ENCODE measurements at places on chromosomes 16 and 17.

DNA sequence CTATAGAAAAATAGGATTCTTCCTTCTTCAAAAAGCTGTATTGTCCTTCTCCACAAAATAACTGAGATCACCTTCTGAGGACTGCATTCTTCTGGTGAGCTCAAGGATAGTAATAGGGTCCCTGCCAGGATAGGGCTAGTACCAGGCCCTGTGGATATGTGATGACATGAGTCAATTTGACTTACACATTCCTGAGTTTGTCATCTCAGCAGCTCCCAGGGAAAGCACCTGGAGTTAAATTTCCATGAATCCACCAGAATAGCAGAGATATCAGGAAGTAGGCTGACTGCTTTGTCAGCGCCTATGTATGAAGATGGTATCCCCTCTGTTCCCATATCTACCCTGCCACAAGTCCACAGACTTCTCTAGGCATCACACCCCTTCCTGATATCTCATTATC lies 225.8 kb downstream of the PMP22 start:
- peak; percentile 22 for DNase-seq

DNA sequence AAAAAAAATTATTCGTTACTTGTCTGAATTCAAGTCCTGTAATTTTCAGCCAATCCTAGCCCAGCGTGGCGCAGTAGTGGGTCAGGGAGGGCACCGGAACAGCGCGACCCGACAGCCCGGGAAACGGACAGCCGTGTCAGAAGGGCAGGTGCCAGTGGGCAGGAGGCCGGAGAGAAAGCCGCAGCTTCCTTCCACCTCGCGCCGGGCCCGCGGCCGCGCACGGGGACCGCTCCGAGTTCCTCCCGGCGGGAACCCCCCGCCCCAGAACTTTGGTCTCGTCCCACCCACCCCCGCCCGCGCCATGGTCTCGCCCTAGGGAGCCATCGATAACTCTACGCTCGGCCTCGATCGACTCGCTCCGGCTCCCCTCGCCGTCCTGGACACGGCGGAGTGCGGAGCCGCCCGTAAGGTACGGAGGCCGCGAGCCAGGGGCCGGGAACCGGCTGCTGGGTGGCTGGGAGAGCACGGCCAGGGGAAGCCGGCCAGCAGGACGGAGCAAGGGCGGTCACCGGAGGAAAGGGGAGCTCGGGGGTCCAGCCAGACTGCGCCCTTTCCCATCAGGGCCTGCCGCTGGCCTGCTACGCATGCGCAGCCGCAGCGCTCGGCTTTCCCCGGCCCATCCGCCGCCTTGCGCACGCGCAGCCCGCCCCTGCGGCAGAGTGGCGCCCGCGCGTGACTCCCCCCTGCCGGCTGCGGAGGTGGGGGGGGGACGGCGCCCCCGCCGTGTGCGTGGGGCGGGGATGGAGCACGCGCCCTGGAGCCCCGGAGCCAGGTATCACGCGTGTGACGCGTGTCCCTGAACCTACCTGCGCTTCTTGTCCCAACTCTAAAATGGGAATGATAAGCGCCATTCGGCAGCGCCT lies at the start of gene MLST8:
MLST8 (plus strand) TSS at position 351 of the 863 bp plus-strand sequence. CDS start 632 bp downstream, outside the sequence.
- peak; percentile 84 for DNase-seq

DNA sequence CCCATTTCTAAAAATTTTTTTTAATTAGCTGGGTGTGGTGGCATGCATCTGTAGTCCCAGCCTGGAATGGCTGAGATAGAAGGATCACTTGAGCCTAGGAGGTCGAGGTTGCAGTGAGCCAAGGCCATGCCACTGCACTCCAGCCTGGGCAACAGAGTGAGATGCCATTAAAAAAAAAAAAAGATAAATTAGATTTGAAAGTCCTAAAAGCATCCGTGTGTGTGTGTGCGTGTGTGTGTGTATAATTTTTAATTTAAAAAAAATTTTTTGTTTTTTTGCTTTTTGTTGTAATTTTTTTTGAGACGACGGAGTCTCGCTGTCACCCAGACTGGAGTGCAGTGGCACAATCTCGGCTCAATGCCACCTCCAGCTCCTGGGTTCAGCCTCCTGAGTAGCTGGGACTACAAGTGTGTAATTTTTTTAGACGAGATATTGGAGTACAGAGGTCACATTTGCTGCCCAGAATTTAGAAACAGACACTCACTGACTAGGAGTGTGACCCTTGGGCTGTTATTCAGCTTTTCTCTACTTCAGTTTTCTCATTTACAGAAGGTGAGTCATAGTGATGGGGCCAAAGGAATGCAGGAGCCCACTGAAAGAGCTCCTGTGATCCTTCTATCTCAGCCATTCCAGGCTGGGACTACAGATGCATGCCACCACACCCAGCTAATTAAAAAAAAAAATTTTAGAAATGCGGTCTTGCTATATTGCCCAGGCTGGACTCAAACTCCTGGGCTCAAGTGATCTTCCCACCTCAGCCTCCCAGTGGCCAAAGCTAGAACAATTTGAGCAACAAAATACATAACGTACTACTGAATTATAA lies 25.5 kb upstream of the TBX4 start:
- peak; percentile 89 for DNase-seq

DNA sequence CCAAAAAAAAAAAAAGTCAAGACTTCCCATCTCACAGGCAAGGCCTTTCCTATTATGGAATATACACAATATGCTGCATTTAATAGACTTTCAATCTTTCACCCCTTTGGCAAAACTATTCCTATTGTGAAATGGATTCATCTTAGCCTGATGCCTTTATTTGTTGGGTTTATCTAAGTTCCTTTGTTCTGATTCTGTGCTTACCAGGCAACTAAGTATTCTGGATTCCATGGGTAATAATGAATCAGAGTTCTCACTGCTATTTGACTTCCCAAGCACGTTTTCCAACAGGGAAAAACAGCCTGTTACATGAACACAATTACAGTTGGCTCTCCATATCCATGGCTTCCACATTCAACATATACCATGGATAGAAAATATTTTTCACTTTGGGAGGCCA lies 135.5 kb downstream of the MYO1D start:
- peak; percentile 20 for DNase-seq

- DNase-seq: peak; percentile 88
Measured at GRCh38 chr16:11560701-11561453, 25.8 kb downstream of the LITAF start.

GRCh38 chr17:59845595-59846393 lies 46.9 kb downstream of the TUBD1 start:
- peak; percentile 85 for DNase-seq

DNA sequence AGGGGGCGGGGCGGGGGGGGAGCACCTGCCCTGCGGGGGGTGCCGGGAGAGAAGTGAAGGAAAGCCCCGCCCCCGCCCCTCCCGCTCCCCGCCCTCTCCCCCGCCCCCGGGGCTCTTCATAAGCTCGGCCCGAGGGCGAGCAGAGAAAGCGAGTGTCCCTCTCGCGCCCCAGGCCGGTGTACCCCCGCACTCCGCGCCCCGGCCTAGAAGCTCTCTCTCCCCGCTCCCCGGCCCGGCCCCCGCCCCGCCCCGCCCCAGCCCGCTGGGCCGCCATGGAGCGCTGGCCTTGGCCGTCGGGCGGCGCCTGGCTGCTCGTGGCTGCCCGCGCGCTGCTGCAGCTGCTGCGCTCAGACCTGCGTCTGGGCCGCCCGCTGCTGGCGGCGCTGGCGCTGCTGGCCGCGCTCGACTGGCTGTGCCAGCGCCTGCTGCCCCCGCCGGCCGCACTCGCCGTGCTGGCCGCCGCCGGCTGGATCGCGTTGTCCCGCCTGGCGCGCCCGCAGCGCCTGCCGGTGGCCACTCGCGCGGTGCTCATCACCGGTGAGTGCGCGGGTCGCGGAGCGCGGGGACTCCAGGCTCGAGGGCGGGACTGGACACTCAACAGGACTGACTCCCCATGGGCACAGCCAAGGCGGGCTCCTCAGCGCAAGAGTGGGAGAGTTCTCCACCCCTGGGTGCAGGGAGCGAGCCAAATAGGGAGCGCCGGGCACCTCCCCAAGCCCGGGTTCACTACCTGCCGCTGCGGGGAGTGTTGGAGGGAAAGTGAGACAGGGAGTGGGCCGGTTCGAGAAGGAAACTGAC lies at the start of gene HSD11B2:
HSD11B2 (plus strand) TSS at position 145 of the 798 bp plus-strand sequence; CDS start at position 273, 128 bp downstream.
- peak; percentile 68 for DNase-seq

DNA sequence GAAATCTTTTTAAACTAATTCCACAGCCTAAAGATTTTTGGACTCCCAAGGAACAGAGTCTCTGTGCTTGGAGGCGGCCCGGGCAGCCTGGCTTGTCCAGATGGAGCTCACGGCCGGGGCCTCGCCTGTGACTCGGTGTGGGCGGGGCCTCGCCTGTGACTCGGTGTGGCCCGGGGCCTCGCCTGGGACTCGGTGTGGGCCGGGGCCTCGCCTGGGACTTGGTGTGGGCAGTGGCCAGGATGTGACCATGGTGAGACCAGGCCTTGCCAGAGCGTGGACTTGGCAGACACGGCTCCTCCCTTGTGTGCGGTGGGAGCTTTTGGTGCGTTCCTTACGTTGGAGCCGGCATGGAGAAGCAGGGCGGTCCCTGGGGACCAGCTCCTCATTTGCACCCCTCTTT lies 92.3 kb downstream of the METRNL start:
- no peak for DNase-seq

- DNase-seq: no peak
Measured at GRCh38 chr17:77445760-77446532, 305.2 kb downstream of the SEC14L1 start.

DNA sequence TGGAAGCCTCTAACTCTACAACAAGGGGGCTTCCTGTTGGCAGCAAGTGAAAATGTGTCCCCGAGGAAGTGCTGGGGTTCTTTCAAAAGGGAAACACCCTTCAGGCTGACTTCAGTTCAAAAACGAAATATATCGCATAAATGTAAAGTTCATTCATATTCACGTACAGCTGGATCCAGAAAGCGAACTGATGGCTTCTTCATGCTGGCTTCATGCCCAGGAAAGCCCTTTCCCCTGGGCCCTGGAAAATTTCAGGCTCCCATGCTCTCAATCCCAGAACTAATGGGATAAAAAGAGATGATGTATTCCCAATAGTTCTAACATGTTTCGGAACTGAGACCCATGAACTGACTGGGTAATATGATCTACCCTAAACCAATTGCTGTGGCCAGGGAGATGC lies 104.7 kb upstream of the CDH13 start:
- DNase-seq: no peak

- DNase-seq: no peak
Measured at GRCh38 chr17:7318121-7318860, 3.1 kb upstream of the GPS2 start.

DNA sequence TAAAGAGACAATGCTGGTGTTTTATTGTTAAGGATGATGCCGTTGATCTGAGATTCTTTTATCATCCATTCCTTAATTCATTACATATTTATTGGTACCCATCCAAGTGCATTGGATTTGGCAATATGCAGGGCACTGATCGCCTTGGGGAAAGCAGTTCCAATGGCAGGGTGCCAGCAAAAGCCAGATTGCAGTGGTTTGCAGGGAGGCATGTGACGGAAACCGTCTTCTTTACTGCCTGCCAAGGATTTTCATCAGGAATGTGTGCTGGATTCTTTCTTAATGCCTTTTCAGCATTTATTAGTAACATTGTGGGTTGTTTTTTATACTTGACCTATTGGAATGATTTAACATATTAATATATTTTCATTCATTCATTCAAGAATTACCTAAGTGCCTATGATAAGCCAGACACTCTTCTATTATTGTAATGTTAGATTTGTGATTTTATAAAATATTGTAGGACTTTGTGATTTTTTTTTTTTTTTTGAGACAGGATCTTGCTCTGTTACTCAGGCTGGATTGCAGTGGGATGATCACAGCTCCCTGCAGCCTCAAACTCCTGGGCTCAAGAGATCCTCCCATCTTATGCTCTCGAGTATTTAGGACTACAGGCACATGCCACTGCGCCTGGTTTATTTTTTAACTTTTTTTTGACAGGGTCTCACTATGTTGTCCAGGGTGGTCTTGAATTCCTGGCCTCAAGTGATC lies 93.4 kb upstream of the TNRC6A start:
- DNase-seq: peak; percentile 96

DNA sequence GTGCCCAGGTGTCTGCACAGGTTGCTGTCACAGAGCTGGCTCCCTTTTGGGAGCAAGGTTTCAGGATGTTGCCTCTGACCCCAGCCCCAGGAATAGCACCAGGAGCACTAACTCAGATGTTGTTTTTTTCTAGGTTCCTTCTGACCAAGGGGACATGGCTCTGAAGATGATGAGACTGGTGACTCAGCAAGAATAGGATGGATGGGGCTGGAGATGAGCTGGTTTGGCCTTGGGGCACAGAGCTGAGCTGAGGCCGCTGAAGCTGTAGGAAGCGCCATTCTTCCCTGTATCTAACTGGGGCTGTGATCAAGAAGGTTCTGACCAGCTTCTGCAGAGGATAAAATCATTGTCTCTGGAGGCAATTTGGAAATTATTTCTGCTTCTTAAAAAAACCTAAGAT lies 28.1 kb downstream of the SCPEP1 start:
- peak; percentile 40 for DNase-seq

DNA sequence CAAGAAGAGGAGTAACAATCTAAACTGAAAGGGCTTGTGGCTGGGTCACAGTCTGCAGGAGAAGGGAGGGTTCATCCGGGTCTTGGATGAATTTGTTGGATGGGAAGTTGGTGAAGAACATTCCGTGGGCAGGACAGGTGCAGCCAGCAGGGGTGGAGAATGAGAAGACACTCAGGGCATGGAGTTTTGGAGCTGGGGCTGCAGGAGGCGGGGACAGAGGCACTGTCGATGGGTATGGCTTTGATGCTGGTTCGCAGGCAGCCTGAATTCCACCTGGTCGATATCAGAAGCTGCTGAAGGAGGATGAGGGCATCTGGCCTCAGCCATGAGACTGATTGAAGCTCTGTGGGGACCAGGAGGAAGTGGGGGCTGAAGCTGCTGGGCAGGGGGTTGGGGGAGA lies 36.1 kb upstream of the CBFA2T3 start:
- DNase-seq: no peak

- DNase-seq: peak; percentile 97
Measured at GRCh38 chr17:14744761-14745473, 444.0 kb downstream of the HS3ST3B1 start.

DNA sequence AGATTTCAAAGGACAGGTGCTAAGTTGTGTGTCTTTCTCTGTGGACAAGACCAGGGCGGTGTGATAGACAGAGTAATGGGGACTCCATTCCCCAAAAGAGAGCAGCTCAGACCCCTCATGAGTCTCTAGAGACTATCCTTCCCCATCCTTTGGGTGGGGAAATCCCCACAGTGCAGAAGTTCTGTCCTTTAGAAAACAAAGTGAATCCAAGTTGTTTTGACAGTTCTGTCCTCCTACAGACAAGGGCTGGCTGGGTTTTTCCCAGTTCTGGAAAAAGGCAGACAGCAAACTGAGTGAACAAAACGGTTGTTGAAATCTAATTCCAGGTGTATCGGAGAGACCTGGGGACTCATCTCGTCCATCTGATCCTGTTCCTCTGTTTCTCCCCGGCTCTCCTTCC lies 11.0 kb upstream of the HAS3 start:
- no peak for DNase-seq

- peak; percentile 73 for DNase-seq
Measured at GRCh38 chr17:35119370-35120165, at the start of gene RAD51D. Gene RAD51D, minus strand, starts transcription at chr17:35119860. Its CDS starts 247 bp downstream, at chr17:35119613.

DNA sequence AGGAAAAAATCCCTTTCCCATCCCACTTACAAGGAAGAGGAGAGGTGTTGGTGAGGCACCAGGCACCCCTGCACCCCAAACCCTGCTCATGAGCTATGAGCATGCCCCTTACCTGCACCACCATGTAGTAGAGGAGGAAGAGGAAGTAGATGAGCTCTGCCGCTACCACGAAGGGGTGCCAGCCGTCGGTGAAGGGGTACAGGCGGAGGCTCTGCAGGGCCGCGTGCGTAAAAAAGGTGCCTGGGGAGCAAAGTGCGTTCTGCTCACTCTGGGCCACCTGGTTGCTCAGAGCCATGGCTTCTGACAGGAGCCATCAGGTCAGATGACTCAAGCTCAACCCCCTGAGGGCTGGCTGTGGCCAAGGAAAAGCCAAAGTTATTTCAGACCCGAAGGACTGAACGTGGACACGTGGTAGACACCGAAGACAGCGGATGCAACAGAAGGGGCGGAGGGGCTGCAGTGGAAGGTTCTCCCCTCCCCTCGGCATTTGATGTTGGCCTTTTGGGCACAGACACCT lies 25.3 kb upstream of the GCSH start:
- no peak for DNase-seq
